HCT116 (cell line): ENCODE measurements at places on chromosomes 12 and 14.

DNA sequence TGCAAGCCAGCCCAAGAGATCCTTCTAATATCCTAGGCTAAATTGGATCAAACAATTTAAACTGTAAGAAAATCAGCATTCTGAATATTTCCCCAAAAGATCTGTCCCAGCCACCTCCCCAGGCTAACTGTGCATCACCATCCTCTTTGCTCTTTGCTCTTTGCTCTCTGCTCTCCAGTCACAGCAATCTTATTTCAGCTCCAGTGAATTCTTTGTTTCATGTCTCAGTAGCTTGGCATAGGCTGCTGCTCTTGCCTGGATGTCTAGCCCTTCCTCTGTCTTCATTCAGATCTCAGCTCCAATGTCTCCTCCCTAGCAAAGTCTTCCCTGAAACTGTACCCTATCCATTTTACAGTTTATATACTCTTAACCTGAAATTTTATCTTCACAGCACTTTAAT, 399.8 kb upstream of the USP15 start:
- no peak for DNase-seq

- no peak for DNase-seq
These were observed 24.8 kb downstream of the MUCL1 start for GRCh38 chr12:54879150-54879549.

DNA sequence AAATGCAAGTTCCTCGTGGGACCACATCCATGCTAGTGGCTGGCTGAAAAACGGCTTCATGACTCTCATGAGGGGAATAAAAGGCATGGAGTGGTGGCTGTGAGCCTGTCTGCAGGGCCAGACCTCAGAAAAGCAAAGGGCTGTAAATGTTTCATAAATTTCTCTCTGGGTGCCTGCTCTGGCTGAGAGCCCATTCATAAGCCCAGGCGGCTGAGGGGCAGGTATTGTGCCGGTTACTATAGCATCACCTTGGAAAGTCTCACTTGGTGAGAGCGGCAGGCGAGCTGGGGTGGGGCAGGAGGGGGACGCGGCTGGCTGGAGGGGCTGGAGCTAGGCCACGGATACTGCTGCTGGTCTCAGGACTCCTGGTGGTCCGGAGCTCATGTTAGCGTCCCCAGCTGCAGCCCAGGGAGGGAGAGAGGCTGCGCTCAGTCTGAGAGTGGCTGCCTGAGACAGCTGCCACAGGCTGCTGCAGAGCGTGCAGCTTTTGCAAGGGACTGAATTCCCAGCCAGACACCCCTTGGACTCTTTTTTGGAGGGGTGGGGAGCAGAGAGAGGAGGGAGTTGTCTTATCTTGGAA, at the start of gene SLC17A8:
Gene SLC17A8 (plus strand): TSS at position 431 of the 580 bp plus-strand sequence. CDS start 318 bp downstream, outside the sequence.
- DNase-seq = no peak

DNA sequence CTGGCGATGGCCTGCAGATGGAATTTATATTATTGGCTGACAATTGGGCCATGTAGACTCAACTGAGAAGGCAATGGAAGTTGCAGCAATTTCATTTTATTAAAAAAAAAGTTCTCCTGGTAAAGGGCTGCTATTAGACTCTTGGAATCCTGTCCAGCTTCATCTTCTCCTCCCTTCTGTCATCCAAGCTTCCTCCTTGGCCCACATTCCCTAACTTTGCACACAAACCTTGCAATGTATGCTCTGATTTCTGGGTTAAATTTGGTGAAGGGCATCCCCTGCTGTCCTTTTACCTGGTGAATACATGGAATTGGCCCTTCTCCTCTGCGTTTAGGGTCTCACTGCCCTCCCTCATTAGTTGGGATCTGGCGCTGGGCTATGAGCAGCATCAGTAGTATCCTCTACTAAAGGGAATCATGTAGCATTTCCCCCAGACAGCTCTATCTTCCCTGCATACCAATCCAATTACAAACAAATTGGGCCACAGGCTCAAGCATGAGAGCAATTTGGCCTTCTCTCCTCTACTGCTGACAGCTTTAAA, 336.9 kb downstream of the BMP4 start:
- DNase-seq = no peak

- no peak for DNase-seq
These were observed 39.1 kb downstream of the TSPAN9 start for GRCh38 chr12:3116106-3116844.

DNA sequence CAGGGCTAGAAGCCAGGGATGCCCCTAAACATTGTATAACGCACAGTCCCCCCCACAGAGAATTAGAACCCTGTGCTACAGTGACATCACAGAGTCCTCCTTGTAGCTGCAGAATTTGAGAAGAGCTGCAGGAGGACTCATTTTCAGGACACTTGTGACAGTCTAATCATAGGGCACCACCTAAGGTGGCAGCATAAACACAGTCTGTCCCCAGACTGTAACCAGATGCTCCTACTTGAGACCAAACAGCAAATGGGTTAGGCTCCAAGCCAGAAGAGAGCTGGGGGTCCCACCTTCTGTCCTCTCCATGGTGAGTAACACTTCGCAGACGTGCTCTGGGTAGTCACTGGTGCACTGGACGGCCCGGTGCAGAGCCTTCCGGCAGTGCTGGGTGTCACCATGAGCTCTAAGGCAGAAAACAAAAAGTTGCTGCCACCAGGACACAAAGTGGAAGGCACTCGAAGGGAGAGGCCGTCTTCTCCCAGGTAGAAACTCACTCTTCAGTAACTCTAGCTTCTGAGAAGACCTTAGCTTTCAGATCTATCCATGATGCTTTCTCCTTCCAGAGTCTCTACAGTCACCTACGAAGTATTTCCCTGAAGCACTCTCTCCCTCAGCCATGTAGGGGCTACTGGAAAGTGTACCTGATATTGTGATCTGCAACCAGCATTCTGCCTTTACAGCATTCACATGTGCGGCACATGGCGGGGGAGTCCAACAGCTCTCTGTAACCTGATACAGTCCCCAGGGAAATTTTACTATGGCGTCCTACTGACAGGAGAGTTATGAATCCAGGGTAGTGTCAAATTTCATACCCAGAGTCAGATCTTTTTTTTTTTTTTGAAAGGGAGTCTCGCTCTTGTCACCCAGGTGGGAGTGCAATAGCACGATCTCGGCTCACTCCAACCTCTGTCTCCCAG, 17.1 kb downstream of the FICD start:
- no peak for DNase-seq

DNA sequence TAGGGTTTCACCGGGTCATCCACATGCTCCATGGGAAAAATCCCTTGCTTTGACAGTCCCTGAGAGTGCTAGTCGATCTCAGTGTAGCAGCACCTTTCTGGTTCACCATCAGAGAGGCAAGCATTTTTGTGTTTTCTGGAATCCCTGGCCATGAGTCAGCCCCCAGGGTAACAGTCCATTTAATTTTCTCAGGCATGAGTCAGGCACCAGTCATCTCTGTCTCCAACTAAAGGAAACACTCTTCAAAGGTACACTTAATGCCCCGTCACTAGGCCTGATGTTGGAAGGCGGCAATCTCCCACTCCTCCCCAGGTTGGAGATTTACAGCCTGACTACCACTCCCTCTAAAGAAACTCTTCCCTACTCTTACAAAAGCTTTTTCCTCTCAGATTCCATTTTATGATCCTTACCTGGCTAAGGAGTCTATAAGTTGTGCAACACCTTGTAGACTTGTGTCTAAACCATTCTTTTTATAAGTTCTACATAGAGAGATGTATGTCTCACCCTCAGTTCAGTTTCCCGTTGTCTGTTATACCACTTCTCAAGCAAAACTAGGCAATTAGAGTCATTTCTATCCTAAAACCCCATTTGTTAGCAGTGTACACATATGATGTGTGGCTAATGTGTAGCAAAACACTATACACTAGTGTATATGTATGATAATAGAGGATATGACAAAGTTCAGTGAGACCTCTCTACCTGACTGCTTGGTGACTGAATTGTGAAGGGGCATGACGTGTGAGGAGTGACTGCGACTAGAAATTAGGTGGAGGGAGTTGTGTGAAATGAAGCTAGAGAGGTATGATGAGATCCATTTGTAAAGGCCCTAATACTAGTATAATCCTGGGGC, 24.6 kb downstream of the TMEM19 start:
- DNase-seq = peak; percentile 92

DNA sequence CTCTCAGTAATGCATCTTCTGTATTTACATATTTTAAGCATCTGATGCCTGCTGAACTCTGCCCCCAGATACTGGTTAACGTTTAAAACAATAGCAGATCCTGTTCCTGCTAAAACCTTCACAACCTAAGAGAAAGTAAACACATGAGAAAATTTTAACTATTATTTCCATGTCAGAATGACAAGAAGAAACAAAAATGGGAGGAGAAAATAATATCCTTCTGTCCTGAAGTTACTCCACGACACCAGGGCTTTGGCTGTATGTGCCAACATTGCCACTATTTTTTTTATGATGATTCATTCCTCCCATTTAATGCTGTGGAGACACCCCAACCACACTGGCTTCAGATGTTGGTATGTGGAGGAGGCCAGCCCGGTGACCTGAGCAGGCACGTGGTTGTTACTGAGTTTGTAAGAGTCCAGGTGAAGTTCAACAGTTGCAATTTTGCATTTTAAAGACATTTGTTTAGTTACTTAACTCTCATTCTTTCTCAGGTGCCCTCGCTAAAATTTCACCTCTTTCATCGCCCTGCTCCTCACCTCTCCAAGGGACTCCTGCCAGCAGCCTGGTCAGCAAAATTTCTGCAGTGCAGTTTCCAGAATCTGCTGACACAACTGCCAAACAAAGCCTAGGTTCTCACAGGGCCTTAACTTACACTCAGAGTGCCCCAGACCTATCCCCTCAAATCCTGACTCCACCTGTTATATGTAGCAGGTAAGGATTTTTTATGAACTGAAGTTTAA, 65.5 kb upstream of the SLCO1C1 start:
- no peak for DNase-seq

GRCh38 chr12:39240587-39240986, 202.3 kb downstream of the KIF21A start:
- DNase-seq = no peak

- no peak for DNase-seq
These were observed 59.4 kb upstream of the AMIGO2 start for GRCh38 chr12:47139000-47139681.

GRCh38 chr12:59055204-59055860, 135.0 kb upstream of the LRIG3 start:
- DNase-seq = peak; percentile 78

DNA sequence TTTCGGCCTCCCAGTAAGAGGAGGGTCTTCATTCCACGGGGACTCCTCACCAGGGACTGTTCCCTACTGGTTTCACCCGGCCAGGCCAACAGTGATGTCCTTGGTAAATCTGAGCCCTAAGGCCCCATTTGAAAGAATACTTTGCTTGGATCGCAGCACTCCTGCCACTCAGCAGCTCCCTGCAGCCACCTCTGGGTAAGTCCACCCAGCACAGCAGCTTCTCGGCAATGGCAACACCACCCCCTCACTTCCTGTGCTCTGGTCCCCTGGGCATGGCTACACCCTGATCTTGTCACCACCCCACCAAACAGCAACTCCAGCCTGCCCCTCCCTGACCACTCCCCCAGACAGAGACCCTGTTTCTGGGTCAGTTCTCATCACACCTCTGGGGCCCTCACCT, 100.3 kb downstream of the SETD3 start:
- DNase-seq = no peak

DNA sequence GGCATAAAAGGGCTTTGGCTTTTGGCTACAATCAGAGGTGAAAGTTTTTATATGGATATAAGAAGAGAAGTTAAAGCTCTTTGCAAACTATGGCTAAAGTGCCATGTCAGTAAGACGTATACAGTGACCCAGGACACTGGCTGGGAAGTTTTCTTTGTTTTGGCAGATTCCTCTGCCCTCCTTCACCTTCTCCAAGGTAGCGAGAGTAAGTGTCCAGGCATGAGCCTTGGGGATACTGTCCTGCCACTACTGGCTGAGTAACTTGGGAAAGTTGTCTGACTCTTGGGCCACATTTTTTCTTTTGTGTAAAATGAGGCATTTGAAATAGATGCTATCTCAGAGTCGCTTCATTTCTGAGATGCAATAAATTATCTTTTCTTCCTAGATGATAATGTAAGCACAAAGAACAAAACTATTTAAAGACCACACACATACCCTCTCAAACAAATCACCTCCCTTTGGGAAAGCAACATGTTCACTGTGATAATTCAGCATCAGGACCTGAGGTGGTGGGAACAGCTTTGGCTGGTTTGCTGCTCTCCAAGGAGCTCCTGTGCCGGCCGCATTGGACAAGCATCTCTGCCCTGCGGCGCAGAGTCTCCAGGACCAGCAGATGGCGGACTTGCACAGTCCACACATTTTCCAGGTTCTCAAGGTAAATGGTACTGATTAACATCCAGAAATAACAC, 106.3 kb downstream of the PTCSC3 start:
- peak; percentile 55 for DNase-seq

DNA sequence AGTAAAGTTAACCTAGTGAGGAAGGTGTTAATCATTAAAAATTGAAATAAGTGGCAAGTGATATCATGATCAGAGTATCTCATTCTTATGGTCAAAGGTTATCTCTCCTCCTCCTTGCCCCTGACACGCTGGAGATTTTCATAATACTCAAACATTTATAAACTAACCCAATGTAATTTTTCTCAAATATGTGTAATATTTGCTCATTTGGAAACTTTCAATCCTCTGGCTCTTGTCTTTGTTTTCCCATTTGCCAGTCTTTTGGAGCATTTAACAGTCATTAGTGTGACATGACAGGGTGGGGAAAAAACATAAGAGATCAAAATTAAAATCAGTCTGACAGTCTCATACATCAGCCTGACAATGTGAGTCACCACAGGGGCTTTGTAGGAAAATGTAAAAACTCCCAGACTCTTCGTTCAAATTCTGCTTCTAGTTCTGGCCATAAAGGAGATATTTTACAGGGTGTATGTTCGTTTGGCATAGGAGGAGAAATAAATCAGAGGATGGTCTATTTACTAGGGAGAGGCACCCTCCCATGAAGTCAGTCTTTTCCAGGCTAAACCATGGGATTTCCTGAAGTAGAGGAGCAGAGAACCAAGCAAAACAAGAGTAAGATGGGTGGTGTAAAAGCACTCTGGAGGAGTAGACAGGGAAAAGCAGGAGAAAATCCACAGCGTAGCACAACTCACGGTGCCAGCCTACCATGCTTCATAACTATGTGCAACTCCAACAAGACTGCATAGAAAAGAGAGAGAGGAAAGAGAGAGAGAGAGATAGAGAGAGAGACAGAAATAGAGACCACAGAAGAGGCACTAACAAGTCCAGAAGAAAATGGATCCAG, 369.2 kb upstream of the PDE3A start:
- no peak for DNase-seq

DNA sequence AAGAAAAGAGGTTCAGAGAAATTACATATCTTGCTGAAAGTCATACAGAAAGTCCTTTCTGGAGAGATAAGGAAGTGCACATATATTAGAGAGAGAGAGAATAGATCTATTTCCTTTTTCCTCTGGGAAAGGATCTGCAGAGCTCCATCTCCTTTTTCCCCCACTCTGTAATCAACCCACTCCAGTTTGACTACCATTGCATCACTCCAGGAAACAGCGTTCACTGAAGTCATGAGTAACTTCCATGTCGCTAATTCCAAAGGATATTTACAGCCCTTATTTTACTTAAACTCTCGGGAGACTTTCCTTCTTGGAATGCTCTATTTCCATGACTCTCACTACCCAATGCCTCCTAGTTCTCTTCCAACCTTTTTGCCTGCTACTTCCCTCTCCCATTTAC, 72.5 kb upstream of the PARP11 start:
- DNase-seq = no peak
